Stomach (tissue), 19 donors: ENCODE measurements at places on chromosomes 16 and 17.

- DNase-seq = no peak
Measured at GRCh38 chr16:27235938-27236245, 32.6 kb downstream of the KDM8 start.

- peak; percentile 78 for DNase-seq
Measured at GRCh38 chr16:85173981-85174751, 61.9 kb upstream of the CIBAR2 start.

GRCh38 chr17:39563476-39563875 is 44.2 kb downstream of the NEUROD2 start:
- DNase-seq = peak; percentile 64

DNA sequence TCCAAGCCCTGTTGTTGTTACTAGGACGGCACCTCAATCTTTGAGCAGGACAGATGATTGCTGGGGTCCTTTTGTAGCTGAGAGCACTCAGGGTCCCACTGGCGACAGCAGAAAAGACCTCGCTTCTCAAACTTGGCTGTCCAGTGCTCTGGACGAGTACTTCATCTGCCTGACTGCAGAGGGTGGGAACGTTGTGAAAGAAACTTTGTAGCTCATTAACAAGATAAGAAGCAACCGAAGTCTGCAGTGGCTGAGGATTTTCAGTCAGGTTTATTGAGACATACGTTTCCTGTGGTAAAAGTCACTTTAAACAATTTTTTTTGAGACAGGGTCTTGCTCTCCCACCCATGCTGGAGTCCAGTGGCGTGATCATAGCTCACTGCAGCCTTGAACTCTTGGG is 191.7 kb downstream of the PRKCB start:
- no peak for DNase-seq

DNA sequence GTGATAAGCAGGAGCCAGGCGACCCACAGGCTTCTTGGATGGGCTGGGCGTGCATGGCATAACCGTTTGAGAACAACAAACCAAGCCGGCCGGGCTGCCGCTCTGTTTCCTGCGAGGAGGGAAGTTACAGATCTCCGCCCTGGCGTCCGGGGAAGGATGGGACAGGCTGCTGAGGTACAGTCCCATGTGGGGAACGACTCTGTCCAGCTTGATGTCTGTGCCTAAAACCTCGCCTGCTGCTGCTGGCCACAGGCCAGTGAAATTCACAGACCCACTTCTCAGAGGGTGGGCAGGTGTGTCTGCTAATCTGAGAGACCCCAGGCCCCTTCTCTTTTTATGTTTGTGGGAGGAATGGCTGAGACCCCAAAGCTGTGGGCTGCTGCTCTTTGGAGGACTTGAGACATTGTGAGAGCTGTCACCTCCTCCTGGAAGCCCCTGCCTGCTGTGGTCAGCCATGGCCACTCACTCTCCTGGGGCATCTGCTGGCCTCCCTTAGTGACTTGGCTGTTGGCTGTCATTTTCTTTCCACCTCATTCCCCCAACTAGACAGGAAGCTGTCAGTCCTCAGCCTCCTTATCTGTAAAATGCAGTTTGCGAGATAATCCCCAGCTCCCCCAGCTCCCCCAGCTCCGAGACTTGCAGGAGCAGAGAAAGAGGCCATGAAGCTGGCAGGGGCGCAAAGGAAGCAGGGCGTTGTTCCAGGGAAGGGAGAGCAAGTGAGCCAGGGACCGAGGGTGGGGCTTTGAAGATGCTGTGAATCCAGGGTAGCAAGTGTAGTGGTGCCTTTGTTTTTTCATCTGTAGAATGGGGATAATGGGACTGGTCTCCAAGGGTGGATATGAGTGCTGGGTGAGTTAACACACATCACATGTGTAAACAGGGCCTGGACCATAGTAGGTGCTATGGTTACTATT is 51.0 kb downstream of the CMIP start:
- DNase-seq = no peak
